Activated naive CD4-positive, alpha-beta T cell (primary cell): ENCODE measurements at places on chromosomes 16 and 17.

- DNase-seq, result no peak
Observed at GRCh38 chr17:59858167-59858816, 34.5 kb downstream of the TUBD1 start.

DNA sequence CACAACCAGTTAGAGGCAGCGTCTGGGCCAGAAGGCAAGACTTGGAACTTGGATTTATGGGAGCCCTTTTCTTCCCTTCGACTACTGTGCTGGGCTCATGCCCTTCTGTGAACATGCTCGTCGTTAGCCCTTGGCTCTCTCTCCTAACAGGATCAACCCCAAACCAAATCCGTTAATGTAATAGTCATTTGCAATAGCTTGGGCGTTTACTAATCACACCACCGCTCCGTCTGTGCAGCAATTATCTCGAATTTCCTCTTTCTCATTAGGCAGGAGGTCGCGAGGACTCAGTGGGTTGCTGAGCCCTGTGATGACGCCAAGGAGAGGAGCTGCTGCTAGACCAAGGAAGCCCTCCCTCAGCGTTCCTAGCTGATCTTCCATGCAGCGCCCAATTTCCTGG is 114.7 kb downstream of the ENGASE start:
- no peak for DNase-seq

GRCh38 chr16:89442990-89443726 is 47.2 kb downstream of the ANKRD11 start:
- no peak for DNase-seq

DNA sequence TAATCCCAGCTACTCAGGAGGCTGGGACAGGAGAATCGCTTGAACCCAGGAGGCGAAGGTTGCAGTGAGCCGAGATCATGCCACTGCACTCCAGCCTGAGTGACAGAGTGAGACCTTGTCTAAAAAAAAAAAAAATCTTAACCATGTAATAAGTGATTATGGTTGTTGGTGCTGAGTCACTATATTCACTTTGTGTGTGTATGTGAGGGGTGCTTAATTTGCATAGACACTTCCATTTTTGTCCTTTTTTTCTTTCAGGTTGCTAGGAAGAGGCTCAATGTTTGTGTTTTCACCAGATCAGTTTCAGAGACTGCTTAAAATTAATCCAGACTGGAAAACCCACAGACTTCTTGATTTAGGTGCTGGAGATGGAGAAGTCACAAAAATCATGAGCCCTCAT is 18.2 kb downstream of the METTL9 start:
- no peak for DNase-seq

- DNase-seq, result no peak
Observed at GRCh38 chr16:53962041-53962440, 258.1 kb downstream of the FTO start.

DNA sequence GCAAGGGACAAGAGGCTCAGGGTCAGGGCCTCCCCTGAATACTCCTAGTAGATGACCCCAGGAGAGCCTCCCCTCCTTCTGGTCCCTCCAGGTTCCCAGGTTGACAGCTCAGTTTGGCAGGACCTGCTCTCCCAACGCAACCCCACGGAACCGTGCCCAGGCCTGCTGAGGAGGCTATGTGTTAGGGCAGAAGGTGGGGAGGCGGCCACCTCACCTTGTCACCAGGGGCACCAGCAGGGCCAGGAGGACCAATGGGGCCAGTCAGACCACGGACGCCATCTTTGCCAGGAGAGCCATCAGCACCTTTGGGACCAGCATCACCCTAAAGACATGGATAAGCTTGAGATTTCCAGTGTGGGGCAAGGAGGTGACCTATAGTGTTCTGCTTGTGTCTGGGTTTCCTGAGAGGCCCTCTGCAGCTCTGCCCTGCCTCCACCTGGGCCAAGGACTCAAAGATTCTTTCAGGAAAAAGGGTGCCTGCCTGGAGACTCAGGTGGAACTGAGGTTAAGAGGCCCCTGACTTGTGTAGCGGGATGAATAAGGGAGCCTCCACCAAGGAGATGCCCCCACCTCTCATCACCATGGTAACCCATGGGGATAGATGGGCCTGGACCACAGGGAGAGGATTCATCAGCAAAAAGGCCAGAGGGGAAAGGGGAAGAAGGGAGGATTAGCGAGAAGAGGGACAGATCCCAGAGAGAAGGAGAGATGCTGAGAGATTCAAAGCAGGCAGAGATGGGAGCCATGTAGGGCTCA is 10.7 kb downstream of the COL1A1 start:
- no peak for DNase-seq
